WTC11 (cell line): ENCODE measurements at places on chromosomes 4 and X.

GRCh38 chr4:143021384-143021783 lies 163.3 kb upstream of the USP38 start:
- DNase-seq = no peak

- DNase-seq = no peak
Observed at GRCh38 chrX:129737916-129738315, 863 bp upstream of the XPNPEP2 start.

DNA sequence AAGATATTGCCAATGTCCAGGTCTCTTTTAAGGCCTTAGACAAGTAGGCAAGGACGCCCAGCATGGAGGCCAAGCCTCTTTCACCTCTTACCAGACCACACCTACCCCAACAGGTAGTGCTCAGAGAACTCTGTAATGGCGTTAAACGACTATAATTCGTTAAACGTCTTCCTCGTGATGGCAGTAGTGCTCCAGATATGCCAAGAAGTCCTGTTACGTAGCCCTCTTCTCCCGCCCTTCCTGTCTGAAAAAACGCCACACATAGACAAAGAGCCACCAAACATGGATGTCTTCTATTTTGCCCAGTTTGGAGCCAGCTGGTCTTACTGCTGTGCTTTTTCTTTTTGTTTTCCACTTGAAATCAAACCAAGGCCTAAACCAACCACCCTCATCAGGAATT lies 190.7 kb downstream of the OR13H1 start:
- no peak for DNase-seq

DNA sequence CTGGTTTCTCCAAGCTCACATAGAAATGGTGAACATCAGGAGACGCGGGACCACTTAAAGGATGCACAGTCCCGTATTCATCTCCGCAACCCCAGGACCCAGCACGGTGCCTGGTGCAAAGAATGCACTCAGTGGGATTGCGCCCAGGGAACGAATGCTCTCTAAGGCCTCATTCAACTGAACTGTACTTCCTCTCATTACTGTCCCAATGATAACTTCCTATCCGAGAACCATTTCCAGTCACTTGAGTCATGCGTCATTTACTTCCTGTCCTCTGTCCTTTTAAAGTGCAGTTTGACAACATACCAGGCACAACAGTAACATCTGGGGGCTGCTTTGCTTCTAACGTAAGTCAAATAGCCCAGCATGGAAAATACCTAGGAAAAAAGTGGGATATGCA lies 75.7 kb downstream of the RBM47 start:
- DNase-seq = no peak

DNA sequence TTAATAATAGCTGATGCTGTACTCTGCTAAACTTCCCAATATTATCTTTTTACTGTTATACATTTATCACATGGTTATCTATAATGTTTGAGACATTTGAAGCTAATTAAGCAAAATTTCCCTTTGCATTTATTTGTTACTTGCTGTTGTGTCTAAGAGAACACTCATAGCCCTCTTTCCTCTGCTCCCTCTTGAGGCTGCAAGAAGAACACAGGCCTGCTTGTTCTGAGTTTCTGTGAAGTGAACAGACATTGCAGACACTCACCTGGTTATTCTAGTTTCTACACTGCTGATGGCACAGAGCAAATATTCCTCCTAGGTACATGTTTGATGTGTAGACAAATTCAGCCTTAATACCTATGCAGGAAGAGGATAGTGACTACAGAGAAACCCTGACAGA lies 367.8 kb downstream of the GASK1B start:
- no peak for DNase-seq

- DNase-seq = no peak
Observed at GRCh38 chr4:164800786-164801185, 46.9 kb downstream of the SMIM31 start.

- DNase-seq = peak; percentile 48
Observed at GRCh38 chr4:87007528-87008446, 73.0 kb downstream of the AFF1 start.

GRCh38 chr4:175341203-175341755 lies 423.1 kb downstream of the ADAM29 start:
- DNase-seq = no peak

DNA sequence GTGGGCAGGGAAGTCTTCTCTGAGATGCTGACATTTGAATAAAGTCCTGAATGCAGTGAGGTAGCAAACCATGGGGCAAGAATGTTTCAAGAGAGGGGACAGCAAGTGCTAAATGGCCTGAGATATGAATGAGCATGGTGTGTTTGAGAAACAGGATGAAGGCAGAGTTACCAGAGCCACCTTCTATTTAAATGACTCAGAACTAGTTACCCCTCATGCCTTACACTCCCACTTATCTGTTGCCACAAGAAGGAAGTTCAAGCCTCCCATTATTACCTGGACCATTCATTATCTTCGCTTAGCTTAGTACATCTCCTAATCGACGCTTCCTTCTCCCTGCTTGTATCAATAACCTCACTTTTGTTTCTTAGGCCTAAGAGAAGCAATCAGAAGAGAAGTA lies 67.7 kb upstream of the STARD8 start:
- no peak for DNase-seq

DNA sequence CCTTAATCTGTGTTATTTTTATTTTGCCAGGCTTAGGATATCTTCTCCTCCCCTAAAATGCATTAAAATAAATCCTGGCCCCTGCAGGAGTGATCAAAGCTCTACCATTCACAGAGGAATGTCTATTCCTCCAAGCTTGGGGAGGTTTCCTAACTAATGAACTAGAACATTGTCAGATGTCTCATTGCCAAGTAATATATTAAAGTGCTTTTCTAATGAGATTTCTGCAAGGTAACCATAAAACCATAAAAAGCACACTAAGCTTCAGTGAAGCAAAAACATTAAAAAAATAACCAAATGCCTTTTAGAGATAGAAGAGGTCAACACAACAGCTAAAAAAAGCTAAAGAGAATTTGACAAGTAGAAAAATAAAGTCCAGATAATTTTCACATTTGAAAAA lies 34.8 kb downstream of the IGFBP7 start:
- no peak for DNase-seq

DNA sequence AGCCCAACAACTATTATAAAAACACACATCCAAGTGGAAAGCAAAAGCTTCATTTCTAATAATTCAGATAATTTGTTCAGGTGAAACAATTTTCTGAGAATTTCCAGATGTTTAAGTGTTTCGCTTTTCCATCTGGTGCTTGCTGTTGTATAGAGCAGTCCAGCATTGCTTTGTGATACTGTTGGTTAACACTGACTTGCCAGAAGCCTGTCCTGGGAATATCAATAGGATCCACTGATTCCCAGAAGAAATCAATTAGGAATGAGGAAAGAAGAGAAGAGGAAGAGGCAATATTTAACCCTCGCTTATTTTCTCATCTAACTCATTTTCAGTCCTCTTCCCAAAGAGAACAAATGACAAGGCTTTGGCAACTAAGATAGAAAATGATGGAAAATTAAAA lies 94.9 kb upstream of the DDIT4L start:
- no peak for DNase-seq

DNA sequence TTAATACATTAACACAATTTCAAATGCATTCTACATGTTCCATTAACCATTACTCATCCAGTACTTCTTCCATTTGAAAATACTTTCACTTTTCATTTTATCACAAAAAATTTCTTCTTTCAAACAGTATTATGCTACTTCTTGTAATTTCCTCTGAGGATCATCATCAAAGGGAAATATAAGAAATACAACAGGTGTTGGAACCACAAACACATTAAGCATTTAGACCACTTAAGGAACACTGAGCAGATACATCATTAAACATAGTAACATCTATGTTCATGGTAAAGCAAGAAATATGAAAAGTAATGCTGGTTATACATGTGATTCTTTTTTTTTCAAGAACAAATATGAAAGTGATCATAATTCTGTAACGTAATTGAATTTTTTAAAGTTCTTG lies 2207.0 kb downstream of the ARAP2 start:
- DNase-seq = no peak
